ENCODE measurements at places on chromosomes 7 and 10.

- no peak for DNase-seq
These were observed 75.1 kb upstream of the DDC start for GRCh38 chr7:50640256-50640655.

- no peak for DNase-seq
These were observed 9.6 kb upstream of the OAT start for GRCh38 chr10:124428207-124428777.

DNA sequence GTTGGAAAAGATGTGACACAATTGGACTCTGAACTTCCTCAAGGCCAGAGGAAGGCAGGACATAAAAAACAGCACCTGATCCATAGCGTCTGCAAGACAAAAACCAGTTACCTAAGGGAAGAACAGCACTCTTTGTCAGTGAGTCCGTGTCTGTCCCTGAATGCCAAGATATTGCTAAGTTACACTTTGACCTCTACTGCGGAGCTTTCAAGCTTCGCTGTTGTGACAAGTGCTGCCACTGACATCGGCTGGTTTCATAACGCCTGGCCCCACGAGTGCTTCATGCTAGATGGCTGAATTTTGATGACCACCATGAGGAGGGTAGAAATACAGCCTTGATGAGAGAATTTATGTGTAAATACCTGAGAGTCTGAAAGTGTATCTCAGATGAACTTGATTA is 49.7 kb upstream of the JAZF1 start:
- no peak for DNase-seq

GRCh38 chr7:42690794-42691639 is 220.9 kb downstream of the C7orf25 start:
- DNase-seq: no peak

GRCh38 chr7:46058086-46058823 is 137.2 kb upstream of the IGFBP3 start:
- no peak for DNase-seq

DNA sequence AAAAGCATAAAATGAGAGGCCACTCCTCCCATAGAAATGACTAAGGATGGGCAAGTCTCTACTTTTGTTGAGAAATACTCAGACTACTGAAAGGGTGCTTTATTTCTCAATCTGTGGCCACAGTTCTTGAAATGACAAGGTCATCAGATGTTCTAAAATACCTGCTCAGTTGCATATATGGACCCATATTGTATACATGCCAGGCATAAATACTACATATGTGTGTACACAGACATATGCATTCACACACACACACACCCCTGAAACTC is 691.5 kb upstream of the SORCS1 start:
- no peak for DNase-seq

DNA sequence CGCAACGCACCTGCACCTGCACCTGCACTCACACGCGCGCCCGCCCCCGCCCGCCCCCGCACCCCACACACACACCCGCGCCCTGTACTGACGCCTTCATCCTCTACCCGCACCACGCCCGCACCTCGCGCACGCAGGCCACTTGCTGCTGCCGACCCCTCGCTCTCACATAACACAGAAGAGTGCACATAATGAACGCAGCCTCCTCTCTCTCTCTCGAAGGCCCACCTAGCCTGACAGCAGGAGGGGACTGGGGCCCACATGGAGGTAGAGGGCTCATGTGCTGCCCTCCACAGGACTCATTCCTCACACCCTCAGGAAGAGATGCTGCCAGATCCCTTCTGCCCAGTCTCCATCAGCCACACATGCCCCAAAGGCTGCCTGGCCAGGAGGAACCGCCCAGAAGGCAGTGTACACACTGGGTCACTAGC is 432 bp upstream of the CAMK2B start:
- no peak for DNase-seq

DNA sequence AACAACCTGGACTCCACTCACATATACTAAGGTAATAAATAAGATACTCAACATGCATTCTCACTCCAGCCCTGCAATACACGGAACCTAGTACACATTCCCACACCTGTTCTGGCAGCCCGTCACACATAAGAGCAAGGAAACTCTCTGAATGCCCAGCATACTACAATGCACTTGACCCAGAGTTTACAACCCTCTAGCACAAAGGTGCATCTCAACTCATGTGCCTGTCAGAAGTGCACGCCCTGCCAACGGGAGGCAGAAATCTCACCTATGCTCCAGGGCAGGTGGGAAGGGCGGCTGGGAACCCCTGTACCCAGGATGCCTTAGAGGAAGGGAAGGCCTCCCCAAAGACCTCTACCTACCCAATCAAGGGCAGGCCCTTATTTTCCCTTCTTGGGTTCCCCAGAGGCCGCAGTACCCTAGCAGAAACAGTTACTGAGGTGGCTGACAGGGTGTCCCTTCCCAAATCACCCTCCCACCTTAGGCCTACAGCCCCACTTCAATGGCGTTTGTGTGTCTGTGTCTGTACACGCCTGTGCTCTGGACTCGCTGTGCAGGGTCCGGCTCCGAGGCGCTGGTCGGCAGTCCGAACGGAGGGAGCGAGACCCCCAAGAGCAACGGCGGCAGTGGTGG is 2.0 kb downstream of the EVX1 start:
- DNase-seq: no peak

- no peak for DNase-seq
These were observed 445.8 kb downstream of the PLXNA4 start for GRCh38 chr7:132130497-132130896.

GRCh38 chr7:12646139-12646538 is 41.3 kb upstream of the ARL4A start:
- DNase-seq: no peak

- no peak for DNase-seq
These were observed 92.4 kb downstream of the CTTNBP2 start for GRCh38 chr7:117780832-117781231.

DNA sequence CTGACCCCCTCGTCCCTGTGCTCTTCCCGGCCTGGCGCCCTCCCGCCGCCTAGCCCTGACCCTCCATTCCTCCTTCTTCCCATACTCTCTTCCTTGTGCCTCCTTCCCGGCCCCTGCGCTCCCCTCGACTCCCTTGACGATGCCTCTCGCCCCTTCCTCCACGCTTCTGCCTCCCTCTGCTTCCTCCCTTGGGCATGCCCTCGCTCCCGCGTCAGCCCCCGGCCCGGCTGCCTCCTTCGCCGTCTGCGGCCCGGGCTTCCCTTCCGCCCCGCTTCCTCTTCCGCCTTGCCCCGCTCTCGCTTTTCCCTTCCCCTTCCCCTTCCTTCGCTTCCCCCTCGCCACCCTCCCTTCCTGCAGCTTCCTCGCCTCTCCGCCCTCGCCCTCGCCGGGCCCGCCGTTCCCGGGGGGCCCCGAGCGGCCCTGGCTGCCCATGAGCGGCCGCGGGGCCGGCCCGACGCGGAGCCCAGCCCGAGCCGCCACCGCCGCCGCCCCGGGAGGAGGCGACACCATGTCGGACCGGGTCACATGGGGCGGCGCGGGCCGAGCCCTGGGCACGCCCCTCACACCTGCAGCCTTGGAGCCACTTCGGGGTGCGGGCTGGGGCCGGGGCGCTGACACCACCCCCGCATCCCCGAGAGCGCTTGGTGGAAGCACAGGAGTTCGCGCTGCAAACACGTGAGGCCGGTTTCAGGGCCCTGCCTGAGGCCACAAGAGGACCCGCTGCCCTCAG is at the start of gene FBXW4:
TSS of gene FBXW4 (minus strand) at position 497 of the 730 bp plus-strand sequence. CDS start at position 432, 65 bp downstream.
- DNase-seq: peak; percentile 46

- no peak for DNase-seq
These were observed 159.2 kb upstream of the FOXP2 start for GRCh38 chr7:114255404-114255841.

DNA sequence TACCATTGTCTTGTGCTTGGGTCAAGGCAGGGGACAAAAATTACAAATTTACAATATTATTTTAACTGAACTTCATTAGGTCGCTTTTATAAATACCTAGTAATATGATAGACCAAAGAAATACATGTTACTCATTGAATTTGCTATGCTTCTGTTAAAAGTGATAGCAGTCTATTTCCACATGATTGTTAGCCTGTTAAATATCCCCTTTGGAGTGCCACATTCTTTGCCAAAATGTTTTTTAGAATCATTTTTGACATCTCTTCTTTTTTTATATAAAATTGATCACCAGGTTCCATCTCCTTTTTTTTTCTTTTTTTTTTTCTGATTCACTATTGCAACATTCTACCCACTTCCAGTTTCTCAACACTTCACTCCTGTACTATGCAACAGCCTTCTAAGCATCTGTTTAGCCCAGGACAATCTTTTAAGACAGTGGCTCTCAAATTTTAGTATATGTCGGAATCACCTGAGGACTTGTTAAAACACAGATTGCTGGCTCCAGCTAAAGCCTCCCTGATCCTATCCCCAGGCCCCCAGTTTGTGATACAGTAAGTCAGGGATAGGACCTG is 16.4 kb upstream of the NDUFA5 start:
- no peak for DNase-seq

DNA sequence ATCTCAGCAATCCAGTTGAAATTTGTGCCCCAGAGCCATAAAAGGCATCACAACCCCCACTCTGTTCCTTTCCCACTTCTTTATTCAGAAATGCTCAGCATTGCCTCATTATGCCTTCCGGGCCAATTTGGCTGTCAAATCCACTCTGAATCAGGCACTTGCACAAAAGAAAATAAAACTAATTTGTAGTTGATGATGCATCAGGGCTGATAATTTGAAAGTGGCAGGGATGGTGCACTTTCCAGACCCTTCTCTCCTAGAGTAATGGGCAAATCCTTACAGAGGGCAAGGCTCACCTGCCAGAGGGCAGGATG is 147.9 kb upstream of the PDE1C start:
- no peak for DNase-seq

DNA sequence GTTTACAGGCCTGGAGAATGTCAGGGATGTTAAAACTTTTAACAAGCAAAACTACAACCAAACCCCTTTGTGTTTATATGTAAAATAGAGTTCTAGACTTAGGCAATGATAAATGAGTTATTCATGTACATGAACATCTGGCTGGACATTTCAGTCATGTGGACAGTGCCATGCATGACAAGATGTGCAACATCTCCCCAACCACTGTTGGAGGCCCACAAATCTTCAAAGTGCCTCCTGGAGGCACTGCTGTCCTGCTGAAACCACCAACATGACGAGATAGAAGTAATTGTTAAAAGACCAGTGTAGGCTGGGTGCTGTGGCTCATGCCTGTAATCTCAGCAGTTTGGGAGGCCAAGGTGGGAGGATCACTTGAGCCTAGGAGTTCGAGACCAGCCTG is 18.4 kb downstream of the PPIA start:
- no peak for DNase-seq

GRCh38 chr10:94402204-94402842 is at the start of gene TBC1D12:
Gene TBC1D12, plus strand, starts transcription at chr10:94402541. Its CDS starts 73 bp downstream, at chr10:94402614.
- DNase-seq: peak; percentile 12

DNA sequence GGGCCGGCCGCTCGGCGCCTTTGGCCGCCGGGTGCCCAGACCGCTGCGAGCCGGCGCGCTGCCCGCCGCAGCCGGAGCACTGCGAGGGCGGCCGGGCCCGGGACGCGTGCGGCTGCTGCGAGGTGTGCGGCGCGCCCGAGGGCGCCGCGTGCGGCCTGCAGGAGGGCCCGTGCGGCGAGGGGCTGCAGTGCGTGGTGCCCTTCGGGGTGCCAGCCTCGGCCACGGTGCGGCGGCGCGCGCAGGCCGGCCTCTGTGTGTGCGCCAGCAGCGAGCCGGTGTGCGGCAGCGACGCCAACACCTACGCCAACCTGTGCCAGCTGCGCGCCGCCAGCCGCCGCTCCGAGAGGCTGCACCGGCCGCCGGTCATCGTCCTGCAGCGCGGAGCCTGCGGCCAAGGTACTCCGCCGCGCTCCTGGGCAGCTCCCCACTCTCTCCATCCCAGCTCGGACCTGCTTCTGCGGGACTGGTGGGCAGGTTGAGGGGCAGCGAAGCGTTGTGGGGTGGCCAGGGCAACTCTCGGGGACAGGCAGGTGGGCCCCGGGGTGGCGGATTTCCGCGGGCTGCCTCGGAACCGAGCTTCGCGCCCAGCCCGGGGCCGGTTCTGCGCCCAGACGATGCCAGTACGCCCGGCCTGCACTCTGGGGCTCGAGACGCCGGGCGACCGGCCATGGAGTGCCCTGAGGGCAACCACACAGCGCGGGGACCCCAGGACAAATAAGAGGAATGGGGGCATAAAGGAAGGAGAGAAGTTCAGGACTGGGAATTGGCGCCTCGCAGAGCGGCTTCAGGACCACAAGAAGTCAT is 578 bp downstream of the HTRA1 start:
- DNase-seq: no peak

DNA sequence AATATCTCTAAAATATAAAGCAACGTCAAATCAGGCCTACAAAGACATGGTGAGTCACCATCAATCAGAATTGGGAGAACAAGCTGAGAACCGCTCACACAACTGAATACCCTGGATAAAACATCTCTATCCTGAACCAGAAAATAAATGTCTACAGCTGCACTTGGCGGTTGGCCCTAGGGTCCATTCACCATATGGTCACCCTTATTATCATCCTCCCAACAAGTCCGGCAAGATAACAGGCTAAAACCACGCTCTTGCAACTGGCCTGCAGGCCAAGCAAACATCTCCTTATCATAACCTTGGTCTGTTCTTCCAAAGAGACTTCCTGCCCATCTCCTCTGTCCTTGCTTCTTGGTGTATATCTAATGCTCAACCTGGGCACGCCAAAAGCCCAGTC is 310.7 kb downstream of the CALN1 start:
- DNase-seq: no peak

GRCh38 chr7:152399344-152399743 is 36.5 kb downstream of the KMT2C start:
- DNase-seq: no peak

GRCh38 chr10:61284222-61284890 is 168.8 kb downstream of the TMEM26 start:
- DNase-seq: no peak

DNA sequence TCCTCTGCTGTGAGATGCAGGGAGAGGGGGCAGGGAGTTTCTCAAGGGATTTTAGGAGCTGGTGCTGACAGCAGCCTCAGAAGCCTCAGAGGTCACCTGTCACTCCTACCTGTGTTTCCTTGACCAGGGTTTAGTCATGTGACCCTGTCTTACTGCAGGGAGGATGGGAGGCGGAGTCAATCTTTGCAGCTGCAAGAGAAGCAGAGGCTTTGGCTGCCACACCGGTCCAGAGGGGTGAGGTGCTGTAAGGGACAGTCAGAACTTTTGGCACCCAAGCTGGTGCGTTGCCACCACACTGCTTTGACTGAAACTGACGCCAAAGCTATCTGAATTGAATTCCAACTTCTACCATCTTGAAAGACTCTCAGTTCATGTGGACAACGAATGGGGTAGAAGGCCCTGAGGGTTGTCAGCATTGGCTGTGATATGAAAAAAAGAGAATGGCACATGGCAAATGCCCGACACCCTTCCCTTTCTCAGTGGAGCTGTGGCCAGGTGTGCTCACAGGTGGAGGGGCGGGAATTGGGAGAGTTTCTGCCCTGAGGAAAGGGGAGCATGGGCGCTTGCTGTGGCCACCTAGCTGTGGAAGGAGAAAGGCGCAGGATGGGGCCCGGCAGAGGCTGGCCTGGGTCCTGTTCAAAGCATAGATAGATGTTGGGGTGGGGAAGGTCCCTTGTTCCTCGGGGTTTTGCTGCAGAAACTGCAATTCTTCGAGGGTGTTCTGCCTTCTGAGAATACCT is 69.3 kb downstream of the ARHGAP22 start:
- DNase-seq: no peak

Measured in stimulated activated CD4-positive, alpha-beta T cell treated with anti-CD3 and anti-CD28 coated beads, Interleukin-12 subunit alpha, Interleukin-12 subunit beta, amount 100 ng/mL, for 48 hours (primary cell).